ENCODE measurements at places on chromosomes 4 and X. TPM values are rescaled to one million over a fixed set of nuclear protein-coding genes. Genes with fewer than 3 reads are reported as not detected.

DNA sequence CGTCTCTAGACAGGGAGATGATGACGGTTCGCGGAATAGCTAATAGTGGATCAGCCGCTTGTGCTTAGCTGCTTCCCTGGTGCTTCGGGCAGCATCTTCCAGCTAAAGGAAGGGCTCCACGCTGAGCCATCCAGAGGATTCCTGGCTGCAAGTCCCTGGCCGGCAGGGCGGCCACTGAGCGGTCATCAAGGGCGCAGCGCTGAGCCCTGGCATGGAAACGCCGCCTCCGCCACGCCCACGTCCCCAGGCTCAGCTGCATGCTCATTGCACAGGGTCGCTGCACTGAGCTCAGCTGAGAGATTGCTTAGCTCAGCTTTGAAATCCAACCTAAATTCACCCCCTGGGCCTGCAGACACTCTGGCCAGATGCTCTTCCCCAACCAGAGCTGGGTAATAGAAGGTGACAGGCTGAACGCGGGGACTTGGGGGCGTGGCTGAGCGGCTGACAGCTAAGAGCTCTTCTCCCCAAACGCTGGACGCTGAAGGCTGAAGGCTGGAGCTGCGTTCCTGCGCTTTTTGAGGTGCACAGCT lies 118.2 kb upstream of the KIT start:
- DNase-seq = peak; percentile 36

GRCh38 chr4:72365016-72365415 lies 204.0 kb downstream of the ADAMTS3 start:
- no peak for DNase-seq

DNA sequence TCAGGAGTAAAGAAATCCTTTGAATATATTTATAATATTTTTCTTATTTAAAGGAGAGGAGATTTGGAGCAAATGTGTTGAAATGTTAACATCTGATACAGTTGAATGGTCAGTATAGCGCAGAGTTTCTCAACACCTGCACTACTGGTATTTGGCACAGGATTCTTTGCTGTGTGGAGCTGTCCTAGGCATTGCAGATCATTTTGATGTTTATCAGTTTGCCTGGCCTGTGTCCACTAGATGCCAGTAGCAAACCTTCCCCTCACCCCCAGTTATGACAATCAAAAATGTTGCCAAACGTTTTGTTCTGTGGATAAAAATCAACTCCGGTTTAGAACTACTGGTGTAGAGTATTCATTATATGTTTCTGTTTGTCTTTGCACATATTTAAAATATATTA lies 765.3 kb upstream of the SLIT2 start:
- no peak for DNase-seq

DNA sequence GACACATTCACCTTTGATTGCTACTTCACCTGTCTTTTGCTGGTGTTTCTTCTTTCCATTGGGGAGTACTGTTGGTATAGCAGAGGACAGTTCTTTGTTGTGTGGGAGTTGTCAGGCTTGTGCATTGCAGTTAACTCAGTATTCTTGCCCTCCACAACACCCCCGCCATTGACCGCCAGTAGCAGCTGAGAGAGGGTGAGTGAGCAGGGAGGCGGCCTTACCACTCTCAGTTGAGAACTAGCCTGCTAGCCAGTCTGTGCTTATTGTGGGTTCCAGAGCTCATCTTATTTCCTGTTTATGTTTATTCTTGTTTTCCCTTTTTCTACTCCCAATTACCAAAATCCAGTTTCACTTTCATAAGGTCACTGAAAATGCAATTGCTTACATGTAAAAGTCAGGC lies 52.2 kb downstream of the STIM2 start:
- DNase-seq = no peak

DNA sequence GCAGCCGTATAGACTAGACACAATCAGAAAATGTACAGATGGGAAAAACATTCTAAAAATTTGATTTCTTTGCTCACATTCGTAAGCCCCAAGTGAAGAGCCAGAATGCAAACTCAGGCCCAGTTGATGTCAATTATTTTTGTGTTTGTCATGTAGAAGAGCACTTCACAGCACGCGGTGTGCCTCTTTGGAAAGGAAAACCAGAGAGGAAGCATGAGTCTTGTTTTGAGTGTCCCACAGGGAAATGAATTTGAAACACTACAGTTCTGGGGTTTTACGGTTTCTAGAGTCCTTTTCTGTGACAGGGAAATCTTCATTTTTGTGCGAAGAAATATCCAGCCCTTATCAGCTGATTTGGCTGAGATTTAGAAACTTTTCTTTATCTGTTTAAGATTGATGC lies 554.6 kb upstream of the BOD1L1 start:
- no peak for DNase-seq

- DNase-seq = no peak
These were observed 117.2 kb upstream of the FAT1 start for GRCh38 chr4:186840771-186841301.

GRCh38 chr4:175891851-175892250 lies 79.8 kb upstream of the GPM6A start:
- DNase-seq = peak; percentile 24

DNA sequence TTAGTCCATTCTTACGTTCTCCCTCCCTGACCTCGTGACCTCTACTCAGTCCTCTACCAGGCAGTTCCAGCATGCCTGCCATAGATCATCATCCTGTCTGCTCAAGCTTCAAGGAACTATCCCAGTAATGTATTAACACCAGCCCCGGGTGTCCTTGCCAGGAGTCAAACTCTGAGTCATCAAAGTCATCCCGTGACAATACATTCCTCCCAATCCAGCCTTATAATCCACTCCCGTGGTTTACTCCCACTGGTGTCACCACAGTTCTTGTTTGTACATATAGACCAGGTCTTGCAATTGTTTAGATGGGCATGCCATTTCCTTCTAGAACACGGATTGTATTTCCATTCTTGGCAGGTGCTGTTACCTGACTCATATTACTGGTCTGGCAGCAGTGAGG lies 68.7 kb upstream of the TAB3 start:
- DNase-seq = no peak

DNA sequence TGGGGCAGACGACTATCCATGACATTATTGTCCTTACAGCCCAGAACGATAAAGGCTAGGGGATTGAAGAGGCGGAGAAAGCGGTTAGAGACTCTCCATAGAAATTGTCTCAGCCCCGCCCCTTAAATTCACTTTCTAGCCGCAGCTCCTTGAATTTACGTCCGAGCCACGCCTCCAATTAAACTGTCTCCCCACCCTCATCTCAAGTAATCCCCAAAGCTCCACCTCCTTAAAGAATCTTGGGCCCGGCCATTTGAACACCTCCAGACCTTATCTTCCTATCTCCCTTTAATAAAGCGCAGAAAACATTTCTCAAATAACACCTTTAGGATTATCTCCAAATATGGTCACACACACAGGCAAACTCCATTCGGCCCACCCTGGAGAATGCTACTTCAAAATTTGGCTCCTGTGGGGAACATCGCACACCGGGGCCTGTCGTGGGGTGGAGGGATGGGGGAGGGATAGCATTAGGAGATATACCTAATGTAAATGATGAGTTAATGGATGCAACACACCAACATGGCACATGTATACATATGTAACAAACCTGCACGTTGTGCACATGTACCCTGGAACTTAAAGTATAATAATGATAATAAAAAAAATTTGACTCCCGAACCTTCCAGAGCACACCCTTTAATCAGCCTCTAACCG lies 7.2 kb upstream of the MAGIX start:
- DNase-seq = peak; percentile 54

GRCh38 chr4:3679851-3680311 lies 86.3 kb upstream of the ADRA2C start:
- no peak for DNase-seq

DNA sequence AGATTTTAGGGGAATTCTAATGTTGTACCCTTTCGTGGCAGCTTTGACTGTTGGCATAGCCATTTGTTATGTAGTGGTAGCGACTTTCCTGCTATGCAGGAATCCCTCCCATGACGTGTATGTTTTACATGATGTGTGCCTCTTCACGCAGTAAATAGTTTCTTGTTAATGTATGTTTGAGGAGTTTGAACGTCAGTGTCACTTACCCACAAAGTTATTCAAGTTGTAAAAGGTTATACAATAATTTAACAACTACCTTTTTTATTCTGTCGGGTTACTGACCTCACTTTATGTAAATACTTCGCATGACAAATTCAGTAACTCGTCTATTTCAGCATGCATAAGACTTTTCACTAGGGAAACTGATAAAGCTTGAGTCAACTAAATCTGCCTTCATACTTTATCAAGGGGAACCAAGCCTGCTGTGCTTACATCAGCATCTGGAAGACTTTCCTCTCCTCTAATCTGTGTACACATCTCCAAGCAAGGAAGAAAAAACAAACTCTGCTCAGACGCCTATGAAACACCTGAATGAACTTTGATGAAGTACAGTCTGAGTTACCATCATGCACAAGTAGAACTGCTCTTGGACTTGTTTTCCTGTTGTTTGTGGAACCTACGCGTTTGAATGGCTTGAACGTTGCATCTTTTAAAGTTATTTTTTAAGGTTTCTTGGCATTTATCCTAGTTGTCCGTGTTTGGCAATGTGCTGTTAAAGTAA lies 61.2 kb downstream of the SLC9A6 start:
- peak; percentile 42 for DNase-seq

DNA sequence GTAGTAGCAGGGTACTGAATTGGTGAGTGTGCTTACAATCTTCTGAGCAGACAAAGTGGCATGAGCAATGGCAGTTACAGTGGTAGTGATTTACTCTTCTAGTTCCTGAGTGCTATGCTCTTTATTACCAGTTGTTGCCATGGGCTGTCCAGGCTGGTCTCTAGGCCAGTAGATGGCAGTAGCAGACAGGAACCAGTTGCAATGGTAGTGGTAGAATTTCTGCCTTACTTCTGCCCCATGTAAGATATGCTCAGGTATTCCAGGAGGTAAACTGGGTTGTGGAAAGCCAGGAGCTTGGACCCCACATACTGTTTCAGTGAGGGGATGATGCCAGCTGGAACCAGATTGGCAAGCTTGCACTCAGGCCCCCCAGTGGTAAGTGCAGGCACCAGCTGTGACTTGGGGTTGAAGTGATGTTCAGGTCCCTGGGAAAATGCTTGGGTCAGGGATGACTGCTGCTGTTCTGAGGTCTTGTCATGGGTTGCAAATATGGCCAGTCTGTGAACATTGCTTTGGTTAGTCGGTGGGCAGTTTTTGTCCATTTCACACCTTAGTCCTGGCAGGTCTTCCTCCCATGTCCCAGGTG lies 63.0 kb upstream of the ZXDB start:
- DNase-seq = no peak

- DNase-seq = no peak
These were observed 8.7 kb upstream of the TECRL start for GRCh38 chr4:64417974-64418373.

DNA sequence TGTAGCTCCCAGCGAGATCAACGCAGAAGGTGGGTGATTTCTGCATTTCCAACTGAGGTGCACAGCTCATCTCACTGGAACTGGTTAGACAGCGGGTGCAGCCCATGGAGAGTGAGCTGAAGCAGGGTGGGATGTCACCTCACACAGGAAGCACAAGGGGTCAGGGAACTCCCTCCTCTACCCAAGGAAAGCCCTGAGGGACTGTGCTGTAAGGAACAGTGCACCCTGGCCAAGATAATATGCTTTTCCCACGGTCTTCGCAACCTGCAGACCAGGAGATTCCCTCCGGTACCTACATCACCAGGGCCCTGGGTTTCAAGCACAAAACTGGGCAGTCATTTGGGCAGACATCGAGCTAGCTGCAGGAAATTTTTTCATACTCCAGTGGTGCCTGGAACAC lies 216.4 kb upstream of the TET2 start:
- no peak for DNase-seq

- DNase-seq = no peak
These were observed 55.8 kb upstream of the HS3ST1 start for GRCh38 chr4:11484531-11484930.

- DNase-seq = no peak
These were observed 40.6 kb upstream of the THOC2 start for GRCh38 chrX:123773258-123773988.

DNA sequence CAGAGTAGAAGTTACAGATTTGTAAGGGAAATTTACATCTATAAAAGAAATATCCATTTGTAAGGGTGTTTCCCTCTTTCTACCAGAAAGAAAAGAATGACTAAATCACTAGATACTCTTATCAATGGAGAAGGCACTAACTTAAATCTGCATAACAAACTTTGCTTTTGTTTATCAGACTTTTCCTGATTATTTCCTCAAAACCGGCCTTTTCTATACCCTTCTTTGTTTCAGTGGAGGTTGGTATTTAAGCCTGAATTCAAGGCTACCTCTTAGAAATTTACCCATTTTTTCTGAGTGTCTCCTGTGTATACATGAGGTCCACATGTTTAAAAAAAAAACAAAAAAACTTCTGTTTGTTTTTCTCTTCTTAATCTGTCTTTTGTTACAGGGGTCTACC lies 80.4 kb upstream of the GRPR start:
- no peak for DNase-seq

The ATP1B4 gene
- polyA plus RNA-seq = 7.7 TPM

The FHIP1A gene
- polyA plus RNA-seq = 6.9 TPM

The MAGED4 gene
- 59.2 TPM for polyA plus RNA-seq

The PRDM5 gene
- 38.0 TPM for polyA plus RNA-seq

The SSX2B gene
- polyA plus RNA-seq = not detected

The CYLC1 gene
- not detected for polyA plus RNA-seq

The TBC1D1 gene
- polyA plus RNA-seq = 70.7 TPM

The RHOXF2 gene
- polyA plus RNA-seq = 0.12 TPM

The FAM53A gene
- 2.0 TPM for polyA plus RNA-seq

Data from right lung (tissue), 10 donors.